ENCODE measurements at places on chromosomes 11 and 22.

DNA sequence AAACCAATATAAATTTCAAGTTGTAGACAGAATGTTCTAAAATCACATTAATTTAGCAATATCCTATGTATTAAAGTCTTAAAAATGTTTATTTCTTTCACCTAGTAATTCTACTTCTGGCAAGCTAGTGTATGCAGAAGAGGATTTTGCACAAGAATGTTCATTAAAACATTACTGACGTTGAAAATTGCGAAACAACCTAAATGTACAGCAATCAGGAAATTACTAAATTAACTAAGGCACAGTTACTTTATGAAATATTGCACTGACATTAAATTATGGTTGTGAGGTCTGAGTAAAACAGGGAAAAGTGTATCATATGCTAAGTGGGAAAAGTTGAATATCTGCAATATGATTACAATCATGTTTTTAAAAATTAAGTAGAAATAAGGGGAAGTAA lies 4.1 kb downstream of the SLC36A4 start:
- DNase-seq: no peak

DNA sequence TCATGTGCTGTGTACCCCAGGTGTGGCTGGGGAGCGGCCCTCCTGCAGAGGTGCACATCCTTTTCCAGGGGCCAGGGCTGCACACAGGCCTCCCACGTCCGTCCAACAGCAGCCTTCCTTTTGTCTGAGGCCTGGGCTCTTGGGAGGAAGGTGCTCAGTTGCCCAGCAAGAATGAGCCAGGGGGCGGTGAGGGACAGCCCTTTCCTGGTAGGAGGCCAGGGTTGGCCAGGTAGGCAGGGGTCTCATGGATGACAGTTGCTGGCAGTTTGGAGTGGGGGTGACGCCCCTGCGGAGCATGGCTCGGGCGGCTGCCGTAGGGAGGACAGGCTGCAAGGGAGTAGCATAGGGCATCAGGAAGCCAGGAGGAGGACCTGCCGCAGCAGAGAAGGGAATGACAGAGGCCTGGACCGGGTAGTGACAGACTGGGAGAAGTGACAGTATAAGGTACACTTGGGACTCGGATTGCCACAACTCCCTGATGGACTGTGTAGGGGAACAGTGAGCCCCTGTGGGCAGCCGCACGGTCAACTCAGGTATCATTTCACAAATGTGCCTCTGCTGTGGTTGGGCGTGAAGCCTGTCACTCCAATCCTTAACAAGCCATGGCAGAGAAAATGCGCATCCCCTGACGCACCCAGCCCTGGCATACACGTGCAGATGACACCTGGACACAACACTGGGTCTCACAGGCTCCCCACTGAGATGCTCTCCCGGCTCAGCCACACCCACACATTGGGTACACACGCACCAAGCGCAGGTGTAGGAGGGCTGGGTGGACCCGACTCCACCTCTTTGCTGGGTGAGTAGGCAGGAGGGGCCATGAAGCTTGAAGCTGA lies 79.7 kb downstream of the DGCR2 start:
- no peak for DNase-seq

GRCh38 chr11:83326326-83326725 lies 40.2 kb upstream of the CCDC90B start:
- no peak for DNase-seq

DNA sequence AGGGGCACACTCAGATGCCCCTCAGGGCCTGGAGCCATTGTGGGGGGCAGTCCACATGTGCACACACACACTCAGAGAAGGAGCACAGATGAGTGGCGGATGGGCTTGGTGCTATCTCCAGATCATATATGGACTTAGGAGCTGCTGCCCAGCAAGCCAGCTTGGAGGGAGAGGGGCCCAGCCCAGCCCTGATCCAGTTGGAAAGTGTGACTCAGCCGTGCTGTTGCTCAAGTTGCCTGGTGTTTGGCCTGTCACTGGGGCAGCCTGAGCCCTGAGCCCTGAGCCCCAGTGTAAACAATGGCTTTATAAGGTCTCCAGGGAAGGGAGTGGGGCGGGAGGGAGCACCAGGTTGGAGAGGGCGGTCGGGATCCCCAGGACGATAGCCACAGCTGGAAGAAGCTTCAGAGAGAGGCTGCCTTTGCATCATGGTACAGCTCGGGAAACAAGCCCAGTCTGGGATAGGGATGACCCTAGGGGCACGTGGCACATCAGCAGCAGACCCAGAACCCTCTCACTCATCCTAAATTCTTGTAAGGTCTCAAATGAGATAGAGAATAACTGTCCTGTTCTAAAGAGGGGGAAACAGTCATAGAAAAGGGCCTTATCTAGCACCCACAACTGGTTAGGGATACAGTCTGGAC lies 4.8 kb downstream of the SELENOM start:
- DNase-seq: no peak

- no peak for DNase-seq
These were observed 19.0 kb downstream of the LINC01488 start for GRCh38 chr11:69500285-69501120.

GRCh38 chr11:130457623-130458409 lies 9.4 kb downstream of the ADAMTS15 start:
- no peak for DNase-seq

DNA sequence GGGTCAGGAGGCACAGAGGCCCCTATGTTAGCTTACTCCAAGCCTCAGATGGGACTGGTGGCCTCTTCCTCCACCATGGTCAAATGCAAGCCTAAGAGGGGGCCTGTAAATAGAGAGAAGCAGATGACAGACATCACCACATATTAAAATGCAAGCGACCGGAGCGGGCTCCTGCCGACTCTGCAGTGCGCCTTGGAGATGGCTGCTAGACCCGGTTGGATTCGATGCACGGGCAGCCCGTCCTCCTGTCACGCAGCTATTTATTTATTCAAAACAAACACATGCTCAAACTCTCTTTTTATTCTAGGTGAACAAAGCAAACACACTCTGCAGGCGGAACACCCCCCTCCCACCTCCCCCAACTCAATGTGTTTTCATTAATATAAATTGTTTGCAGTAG lies 208.0 kb downstream of the DSCAML1 start:
- no peak for DNase-seq

- DNase-seq: no peak
These were observed 228.9 kb downstream of the NTM start for GRCh38 chr11:131599285-131599684.

DNA sequence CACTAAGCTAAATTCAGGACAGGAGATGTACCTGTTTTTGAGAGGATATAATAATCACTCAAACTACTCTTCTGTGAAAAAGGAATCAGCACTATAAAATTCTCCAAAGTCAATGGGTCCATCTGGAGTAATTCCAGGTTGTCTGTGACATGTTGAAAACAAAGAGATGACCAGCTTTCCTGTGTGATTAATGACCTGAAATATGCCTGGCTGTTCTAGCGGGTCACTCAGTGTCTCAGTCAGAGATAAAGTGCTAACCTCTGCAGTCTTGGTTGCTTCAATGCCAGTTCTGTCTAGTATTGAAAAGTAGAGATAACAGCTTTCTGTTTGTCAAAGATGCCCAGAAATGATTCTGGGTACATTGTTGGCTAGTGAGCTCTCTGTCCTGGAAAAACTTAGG lies 722.6 kb upstream of the TENM4 start:
- DNase-seq: no peak

DNA sequence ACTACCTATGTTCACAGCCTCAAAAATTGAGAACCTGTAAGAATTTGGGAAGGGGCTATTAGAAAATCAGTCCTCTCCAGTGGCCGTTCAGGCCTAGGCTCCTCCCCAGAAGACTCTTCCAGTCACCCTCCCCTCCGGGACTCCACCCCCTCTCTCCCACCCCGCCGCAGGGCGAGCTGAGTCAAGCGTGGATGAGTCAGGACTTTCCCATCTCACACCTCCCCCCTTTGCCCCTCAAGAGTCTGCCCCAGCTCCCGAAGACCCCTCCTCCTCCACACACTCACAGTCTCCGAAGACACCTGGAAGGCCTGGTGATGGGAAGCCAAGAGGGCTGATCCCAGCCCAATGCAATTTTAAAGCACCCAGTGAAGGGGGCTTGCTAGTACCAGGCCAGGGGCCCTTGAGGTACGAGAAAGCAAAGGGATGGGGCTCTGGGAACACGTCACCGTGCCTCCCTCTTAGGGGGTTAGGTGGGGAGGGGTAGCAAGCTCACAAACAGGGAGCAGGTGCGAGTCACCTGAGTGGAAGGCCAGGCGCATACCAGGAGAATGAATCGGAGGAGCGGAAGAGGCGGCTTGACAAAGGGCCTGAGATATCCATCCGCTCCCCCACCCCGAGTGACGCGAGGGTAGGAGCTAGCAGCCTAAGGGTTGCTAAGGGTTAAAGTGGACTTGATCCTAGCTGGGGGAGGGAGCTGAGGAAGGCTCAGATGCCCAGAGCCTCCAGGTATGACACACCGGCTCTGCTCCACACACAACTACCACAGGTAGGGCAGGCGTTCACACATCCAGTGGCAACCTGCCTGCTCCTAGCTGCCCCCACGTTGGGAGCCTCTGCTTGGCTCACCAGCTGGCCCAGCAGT lies 13.6 kb downstream of the BCL9L start:
- peak; percentile 36 for DNase-seq

- no peak for DNase-seq
These were observed 46.6 kb downstream of the OTOG start for GRCh38 chr11:17593466-17594245.

- peak; percentile 94 for DNase-seq
These were observed at the start of gene SLC35C1 for GRCh38 chr11:45804761-45805304. SLC35C1 (plus strand) TSS chr11:45805149; CDS start chr11:45805802, 653 bp downstream.

DNA sequence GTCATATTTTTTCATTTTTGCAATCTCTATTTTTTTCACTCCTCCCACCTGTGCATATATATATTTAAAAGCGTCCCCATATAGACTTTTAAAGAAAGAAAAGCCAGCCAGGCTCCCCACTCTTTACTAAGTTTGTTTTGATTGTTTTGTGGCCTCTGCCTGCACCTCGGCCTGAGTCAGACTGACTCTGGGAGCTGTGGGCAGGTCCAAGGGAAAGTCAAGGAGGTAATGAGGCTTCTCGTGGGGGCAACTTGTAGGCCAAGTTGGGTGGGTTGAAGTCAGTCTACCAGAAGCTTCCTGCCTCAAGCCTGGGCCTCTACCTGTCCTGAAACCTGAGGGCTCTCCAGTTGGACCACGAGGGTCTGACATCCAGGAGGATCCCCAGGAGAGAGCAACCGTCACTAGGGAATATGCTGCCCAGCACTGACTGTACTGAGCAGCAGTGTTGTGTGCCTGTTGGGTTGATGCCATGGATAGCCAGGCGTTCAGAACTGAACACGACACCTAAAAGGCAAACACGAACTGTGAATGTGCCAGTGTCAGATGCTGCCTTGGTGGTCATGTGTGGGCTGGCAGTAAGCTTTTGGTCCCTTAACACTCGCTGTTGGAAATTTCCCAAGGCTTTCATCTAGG lies 58.8 kb downstream of the BMAL1 start:
- DNase-seq: no peak

DNA sequence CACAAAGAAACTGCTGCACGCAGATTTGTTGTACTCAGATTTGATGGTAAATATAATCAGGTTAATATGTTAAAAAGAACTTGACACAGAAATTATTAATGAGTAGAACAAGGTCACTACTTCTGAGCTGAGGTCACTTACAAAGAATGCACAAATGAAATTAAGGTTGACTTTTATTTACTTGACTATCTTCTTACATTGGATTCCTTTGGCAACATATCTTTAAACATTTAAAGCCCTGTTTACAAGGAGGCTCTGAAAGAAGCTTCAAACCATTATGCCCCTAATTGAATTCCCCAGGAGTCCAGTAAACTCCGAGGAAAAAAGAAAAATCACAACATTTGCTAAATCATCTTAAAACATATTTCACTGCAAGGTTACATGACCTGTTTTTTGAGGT lies 245.5 kb downstream of the SOX6 start:
- no peak for DNase-seq

DNA sequence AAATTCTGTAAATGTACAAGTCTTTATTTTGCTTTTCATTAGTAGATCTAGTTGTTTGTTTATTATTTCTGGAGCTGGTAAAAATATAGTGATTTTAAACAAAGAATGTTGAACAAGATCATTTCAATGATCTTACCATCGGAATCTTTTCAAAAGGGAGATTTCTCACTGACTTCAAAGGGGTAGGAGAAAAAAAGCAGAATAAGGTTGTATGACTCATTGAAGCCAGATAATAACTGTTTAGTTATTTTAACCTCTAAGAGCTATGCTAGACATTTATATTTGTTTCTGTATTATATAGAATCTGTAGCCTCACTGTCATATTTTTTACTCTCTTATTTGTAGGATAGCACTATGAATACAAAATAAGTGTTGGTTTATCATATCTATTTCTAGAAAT lies 8.1 kb upstream of the PDE3B start:
- no peak for DNase-seq

DNA sequence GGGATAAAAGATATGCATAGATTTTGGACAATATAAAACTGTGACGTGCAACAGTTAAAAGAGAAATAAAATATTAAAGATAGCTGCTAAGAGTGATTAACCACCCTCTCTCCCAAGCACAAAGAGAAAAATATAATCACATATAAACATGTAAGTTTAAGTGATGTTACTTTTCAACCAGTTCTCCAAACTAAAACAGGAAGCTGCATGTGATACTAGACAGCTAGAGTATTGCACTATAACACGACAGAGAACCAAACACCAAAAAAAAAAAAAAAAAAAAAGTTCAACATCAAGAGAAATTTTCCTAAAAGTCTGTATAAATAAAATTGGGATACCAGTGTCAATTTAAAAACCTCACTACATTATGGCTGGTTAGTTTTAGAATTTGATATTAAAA lies 79.1 kb downstream of the PICALM start:
- DNase-seq: no peak

DNA sequence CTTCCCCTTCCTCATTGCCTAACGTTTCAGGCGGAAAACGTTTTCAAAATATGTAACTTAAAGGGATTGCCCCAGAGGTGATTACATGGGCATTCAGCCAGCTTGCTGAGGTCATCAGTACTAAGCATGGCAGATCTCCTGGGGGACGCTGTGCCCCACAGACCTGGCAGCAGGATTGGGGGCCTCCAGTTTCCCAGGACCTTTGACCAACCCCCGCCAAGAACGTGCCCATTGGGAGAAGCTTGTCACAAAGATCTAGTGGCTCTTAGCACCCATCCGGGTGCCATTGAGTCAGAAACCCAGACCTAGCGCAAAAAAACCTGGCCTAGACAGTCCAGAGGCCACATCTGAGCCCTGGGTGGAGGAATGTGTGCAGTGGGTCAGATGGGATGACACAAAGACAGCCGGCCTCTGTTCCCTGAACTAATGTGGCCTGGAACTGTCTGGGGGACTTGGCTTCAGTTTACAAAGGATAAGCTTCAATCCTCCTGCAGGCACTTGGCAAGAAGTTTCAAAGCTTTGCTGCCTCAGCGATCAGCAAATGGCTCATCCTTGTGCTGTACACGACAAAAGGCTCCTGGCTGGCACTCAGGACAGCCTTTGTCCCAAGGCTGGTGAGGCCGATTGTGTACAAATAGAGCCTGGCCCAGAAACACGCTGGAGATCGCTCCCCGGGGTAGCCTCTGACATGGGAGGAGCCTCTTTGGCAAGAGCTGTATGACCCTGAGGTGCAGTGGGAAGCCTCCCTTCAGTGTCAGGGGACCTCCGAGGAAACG lies 9.5 kb downstream of the C1QTNF6 start:
- no peak for DNase-seq

- DNase-seq: no peak
These were observed 495 bp upstream of the KCNK4 start for GRCh38 chr11:64290352-64291261.
